ENCODE measurements at places on chromosomes 5 and 9. TPM values are rescaled to one million over a fixed set of nuclear protein-coding genes. Genes with fewer than 3 reads are reported as not detected.
A peak's percentile ranks its signal among the peaks of the same experiment; 100 is the strongest.

GRCh38 chr9:137279741-137280473, 2.4 kb downstream of the TOR4A start:
- peaks cover 3% of the 10 kb centered on the region for H3K27me3 ChIP-seq
- peaks cover 8% of the 10 kb centered on the region for H3K4me1 ChIP-seq
- no peak for DNase-seq
- no peak overlapping the region for H3K27ac ChIP-seq
- peaks cover 8% of the 10 kb centered on the region for H3K36me3 ChIP-seq
- no peak overlapping the region for H3K4me3 ChIP-seq

DNA sequence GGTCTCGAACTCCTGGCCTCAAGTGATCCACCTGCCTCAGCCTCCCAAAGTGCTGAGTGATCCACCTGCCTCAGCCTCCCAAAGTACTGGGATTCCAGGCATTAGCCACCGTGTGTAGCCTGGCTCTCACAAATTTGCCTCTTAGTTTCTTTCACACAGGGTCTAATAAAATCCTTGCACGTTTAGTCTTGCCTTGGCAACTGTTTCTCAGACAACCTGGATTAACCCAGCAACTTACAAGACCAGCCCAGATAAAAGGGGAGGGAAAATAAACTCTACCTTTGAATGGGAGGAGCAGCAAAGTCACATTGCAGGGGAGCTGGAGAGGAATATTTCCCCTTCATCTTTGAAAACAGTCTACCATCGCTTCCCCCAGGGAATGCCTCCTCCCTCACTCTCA, 29.3 kb upstream of the GNA14 start:
- no peaks in the 10 kb centered on the region for H3K4me1 ChIP-seq
- H3K4me3 ChIP-seq = no peak overlapping the region
- DNase-seq = no peak
- no peak overlapping the region for H3K27ac ChIP-seq
- no peaks in the 10 kb centered on the region for H3K27me3 ChIP-seq
- no peaks in the 10 kb centered on the region for H3K36me3 ChIP-seq

- peak overlapping the region; percentile 99 for H3K27ac ChIP-seq
- peaks cover 29% of the 10 kb centered on the region for H3K4me1 ChIP-seq
- no peak overlapping the region for H3K4me3 ChIP-seq
- peak; percentile 77 for DNase-seq
- no peaks in the 10 kb centered on the region for H3K36me3 ChIP-seq
- H3K27me3 ChIP-seq = no peaks in the 10 kb centered on the region
Measured at GRCh38 chr9:111805830-111806241, 11.1 kb upstream of the SHOC1 start.

- peak within 1 kb of the TSS; percentile 4 for H3K4me3 ChIP-seq
- H3K4me1 ChIP-seq = no peaks in the 10 kb centered on the region
- DNase-seq = no peak
- H3K27ac ChIP-seq = no peak within 1 kb of the TSS
Measured at GRCh38 chr5:175444060-175444904, at the start of gene DRD1. Gene DRD1, minus strand, starts transcription at chr5:175444182. Its CDS starts 1,083 bp downstream, at chr5:175443099.

- no peaks in the 10 kb centered on the region for H3K4me1 ChIP-seq
- DNase-seq = no peak
- H3K27ac ChIP-seq = no peak overlapping the region
- H3K27me3 ChIP-seq = no peaks in the 10 kb centered on the region
- H3K4me3 ChIP-seq = no peak overlapping the region
Measured at GRCh38 chr5:89711526-89711925, 698.0 kb downstream of the CETN3 start.

DNA sequence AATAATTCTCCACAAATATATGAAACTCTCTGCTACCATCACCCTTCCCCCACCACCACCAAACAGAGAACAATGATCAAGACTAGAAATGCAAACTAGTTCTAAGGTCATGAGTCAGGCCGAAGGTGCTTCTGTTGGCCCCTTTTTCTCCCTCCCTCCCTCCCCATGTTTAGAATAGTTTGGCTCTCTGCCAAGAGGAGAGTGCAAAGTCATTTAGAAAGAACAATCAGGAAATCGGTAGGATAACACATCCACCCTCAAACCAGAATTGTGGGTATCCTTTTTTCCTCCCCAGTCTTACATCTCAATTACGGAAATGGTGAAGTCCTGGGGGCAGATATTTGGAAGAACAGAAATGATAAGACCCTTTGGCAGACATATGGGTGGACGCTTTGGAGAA, 170.1 kb downstream of the SLF1 start:
- H3K27me3 ChIP-seq = no peaks in the 10 kb centered on the region
- H3K4me1 ChIP-seq = no peaks in the 10 kb centered on the region
- no peak overlapping the region for H3K4me3 ChIP-seq
- no peak for DNase-seq

DNA sequence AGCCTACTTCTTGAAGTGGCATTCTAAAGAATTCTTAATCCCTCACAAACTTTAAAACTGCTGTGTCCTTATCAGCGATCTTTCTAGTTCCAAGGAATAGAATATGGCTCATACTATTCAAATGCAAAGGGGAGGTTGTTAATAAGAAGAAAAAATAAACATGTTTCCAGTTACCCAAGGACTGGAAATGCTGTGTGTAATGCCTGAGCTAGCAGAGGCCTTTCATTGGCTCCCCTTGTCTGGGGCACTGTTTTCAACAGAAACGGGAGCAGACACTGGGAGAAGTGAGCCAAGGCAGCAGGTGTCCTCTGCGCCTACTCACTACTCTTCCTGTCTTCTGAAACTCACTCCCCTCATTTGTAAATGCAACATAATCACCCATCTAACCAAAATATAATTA, 253.0 kb downstream of the MARCHF11 start:
- DNase-seq = no peak
- H3K27me3 ChIP-seq = no peaks in the 10 kb centered on the region
- H3K27ac ChIP-seq = no peak overlapping the region
- H3K4me3 ChIP-seq = no peak overlapping the region
- no peaks in the 10 kb centered on the region for H3K4me1 ChIP-seq

- DNase-seq = no peak
- peaks cover 18% of the 10 kb centered on the region for H3K4me1 ChIP-seq
- H3K36me3 ChIP-seq = peaks cover 11% of the 10 kb centered on the region
- H3K27me3 ChIP-seq = peaks cover 1% of the 10 kb centered on the region
- H3K27ac ChIP-seq = no peak overlapping the region
Measured at GRCh38 chr9:137456864-137457405, 2.2 kb downstream of the NSMF start.

GRCh38 chr9:128190516-128191405, 611 bp downstream of the CIZ1 start:
- H3K27ac ChIP-seq = peak overlapping the region; percentile 52
- H3K27me3 ChIP-seq = no peaks in the 10 kb centered on the region
- peak overlapping the region; percentile 90 for H3K4me3 ChIP-seq
- H3K4me1 ChIP-seq = peaks cover 9% of the 10 kb centered on the region
- peaks cover 13% of the 10 kb centered on the region for H3K36me3 ChIP-seq
- DNase-seq = no peak

DNA sequence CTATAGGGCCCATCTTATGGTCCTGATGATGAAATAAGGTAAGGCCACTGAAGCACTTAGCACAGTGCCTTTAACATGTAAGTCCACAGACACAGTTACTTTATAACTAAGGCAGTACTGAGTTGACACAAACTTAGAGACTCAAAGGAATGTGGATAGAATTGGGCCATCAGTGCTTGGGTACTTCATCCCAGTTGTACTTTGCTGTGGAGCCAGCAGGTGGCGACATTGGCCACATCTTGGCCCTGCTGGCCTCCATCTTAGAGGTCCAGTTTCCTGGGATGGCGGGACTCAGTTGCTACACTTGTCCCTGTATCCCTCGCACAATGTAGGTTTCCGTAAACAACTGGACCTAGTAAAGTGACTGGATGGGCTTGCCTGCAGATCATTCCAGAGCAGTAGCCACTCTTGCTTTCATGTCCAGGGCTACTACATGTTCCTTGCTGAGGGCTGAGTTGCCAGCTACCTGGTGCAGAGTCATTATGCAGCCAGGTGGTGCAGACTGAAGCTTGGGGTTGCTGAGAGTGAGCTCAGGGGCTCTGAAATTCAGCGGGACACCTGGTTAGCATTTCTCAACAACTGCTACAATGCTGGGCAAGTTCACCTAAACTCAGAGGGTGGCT, 10.6 kb downstream of the MTAP start:
- DNase-seq = no peak
- peak overlapping the region; percentile 59 for H3K27ac ChIP-seq
- peaks cover 43% of the 10 kb centered on the region for H3K4me1 ChIP-seq
- H3K27me3 ChIP-seq = no peaks in the 10 kb centered on the region
- peaks cover 29% of the 10 kb centered on the region for H3K36me3 ChIP-seq

DNA sequence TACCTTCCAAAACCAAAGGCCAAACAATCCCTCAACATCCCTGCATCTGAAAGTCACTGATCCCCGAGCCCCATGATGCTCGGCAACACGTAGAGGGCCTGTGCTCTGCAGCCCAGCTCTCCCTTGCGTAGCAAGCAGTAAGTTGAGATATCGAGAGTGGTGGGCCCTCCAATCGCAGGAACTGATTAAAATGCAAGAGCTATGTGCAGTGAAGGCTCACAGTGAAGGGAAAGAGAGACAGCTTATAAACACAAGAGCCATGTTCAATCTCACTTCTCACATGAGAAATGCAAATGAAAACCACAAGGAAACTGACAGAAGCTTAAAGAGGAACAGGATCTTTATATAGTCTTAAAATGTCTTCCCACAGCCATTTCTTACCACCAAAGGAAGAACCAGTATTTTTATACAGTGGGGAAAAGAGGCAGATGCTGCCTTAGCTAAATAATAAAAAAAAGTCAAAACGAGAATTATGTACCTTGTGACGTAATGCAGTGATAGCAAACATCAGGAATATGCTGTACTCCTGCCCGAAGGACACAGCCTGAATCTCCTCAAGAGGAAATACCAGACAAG, 24.6 kb downstream of the TTF1 start:
- peaks cover 13% of the 10 kb centered on the region for H3K36me3 ChIP-seq
- no peak overlapping the region for H3K27ac ChIP-seq
- no peaks in the 10 kb centered on the region for H3K4me1 ChIP-seq
- no peak for DNase-seq

DNA sequence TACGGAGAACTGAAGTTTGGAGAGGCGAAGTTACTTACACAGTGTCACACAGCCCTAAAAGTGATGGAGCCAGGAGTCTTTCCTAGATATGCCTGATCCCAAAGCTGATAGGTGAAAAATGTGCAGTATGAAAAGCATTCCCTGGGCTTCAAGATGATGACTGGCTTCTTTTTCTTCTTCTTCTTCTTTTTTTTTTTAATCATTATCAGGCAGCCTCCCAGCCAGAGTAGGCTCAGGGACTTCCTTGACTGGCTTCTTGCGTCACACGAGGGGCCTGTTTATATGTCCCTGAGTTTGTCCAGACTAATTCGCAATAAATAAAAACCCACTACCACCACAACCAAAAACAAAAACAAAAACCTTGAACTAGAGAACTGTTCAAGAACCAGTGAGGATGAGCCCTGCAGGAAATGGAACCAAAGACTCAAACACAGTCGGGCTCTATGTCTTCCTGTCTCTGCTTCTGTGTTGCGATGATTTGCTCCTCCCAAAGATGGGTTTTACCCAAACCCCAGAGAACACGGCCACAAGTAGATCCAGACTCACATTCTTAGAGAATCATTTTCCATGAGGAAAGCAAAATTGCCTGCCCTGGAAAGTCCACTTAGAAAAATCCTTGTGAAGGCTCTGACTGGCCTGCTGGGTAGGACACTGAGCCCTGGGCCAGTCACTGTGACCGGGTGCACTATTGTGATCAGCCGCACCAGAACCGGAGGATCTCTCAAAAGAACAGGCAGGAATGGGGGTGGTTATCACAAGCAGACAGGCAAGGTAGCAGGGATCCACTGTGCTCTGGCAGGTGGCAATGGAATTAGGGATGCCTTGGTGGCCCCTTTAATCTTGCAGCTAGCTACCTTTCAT, 38.0 kb upstream of the ADAM19 start:
- H3K36me3 ChIP-seq = no peaks in the 10 kb centered on the region
- no peaks in the 10 kb centered on the region for H3K27me3 ChIP-seq
- H3K4me1 ChIP-seq = peaks cover 15% of the 10 kb centered on the region
- H3K27ac ChIP-seq = no peak overlapping the region
- DNase-seq = no peak
- no peak overlapping the region for H3K4me3 ChIP-seq

- peaks cover 12% of the 10 kb centered on the region for H3K4me1 ChIP-seq
- H3K27me3 ChIP-seq = no peaks in the 10 kb centered on the region
- no peak overlapping the region for H3K27ac ChIP-seq
- H3K36me3 ChIP-seq = peaks cover 27% of the 10 kb centered on the region
- H3K4me3 ChIP-seq = no peak overlapping the region
Measured at GRCh38 chr5:150361301-150361700, 3.8 kb downstream of the TCOF1 start.

DNA sequence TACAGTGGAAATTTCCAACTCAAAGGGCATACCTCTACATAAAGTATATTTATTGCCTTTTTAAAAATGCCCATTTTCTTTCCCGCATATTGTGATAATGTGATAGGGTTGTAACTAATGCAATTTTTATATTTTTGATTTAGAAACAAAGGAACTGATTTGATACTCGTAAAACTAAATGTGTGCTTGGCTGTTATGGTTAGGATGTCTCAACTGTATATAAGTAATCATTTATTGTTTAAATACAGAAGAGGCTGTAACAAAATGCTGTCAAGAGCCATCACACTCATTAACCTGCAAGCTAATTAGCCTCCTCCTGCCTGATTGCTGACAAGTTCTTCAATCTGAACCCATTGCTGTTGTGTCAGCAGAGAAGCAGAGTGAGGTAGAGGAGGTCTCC, 149.2 kb downstream of the PBX3 start:
- H3K27ac ChIP-seq = no peak overlapping the region
- H3K27me3 ChIP-seq = no peaks in the 10 kb centered on the region
- DNase-seq = no peak
- H3K4me1 ChIP-seq = no peaks in the 10 kb centered on the region

- no peak overlapping the region for H3K27ac ChIP-seq
- DNase-seq = no peak
- H3K27me3 ChIP-seq = no peaks in the 10 kb centered on the region
- no peak overlapping the region for H3K4me3 ChIP-seq
- H3K4me1 ChIP-seq = peaks cover 7% of the 10 kb centered on the region
Measured at GRCh38 chr9:81771571-81771970, 82.2 kb upstream of the TLE1 start.

- H3K27ac ChIP-seq = peak overlapping the region; percentile 2
- H3K4me1 ChIP-seq = peaks cover 73% of the 10 kb centered on the region
- peaks cover 6% of the 10 kb centered on the region for H3K36me3 ChIP-seq
- H3K27me3 ChIP-seq = no peaks in the 10 kb centered on the region
- no peak overlapping the region for H3K4me3 ChIP-seq
Measured at GRCh38 chr9:131405428-131405827, 11.5 kb downstream of the PRRC2B start.

C8G gene
- 0.72 TPM for polyA plus RNA-seq

KIF4B gene
- polyA plus RNA-seq = not detected

HMCN2 gene
- polyA plus RNA-seq = not detected

BRINP1 gene
- polyA plus RNA-seq = 0.52 TPM

SLC45A2 gene
- not detected for polyA plus RNA-seq

ETF1 gene
- 137 TPM for polyA plus RNA-seq

HAPLN1 gene
- not detected for polyA plus RNA-seq

LHFPL2 gene
- polyA plus RNA-seq = 11.4 TPM

FBP2 gene
- polyA plus RNA-seq = not detected

SKIC3 gene
- 37.1 TPM for polyA plus RNA-seq

MAP1B gene
- 3.6 TPM for polyA plus RNA-seq
